Epithelial cell of alveolus of lung (primary cell): ENCODE measurements at places on chromosomes 2 and 18. TPM values are rescaled to one million over a fixed set of nuclear protein-coding genes. Genes with fewer than 3 reads are reported as not detected.

Gene GAD1
- total RNA-seq: not detected in 2 replicates

Gene CNDP1
- not detected in 2 replicates for total RNA-seq

Gene PARD3B
- total RNA-seq: 1.4 and 2.7 TPM in 2 replicates

Gene WDR75
- 37.3 and 37.9 TPM in 2 replicates for total RNA-seq

Gene LCT
- total RNA-seq: under 0.01 and 0.08 TPM in 2 replicates

Gene SPATS2L
- total RNA-seq: 142 and 165 TPM in 2 replicates

Gene CENPA
- total RNA-seq: 7.7 and 18.0 TPM in 2 replicates

Gene FAM161A
- 1.8 and 2.5 TPM in 2 replicates for total RNA-seq

Gene NYAP2
- total RNA-seq: under 0.01 TPM in 1 of 2 replicates, not detected in the other

Gene ICOS
- not detected in 2 replicates for total RNA-seq

Gene ASPRV1
- total RNA-seq: 0.26 and 3.4 TPM in 2 replicates

Gene CFAP65
- not detected in 2 replicates for total RNA-seq

Gene CEBPZ
- 29.8 and 31.9 TPM in 2 replicates for total RNA-seq

Gene STARD6
- not detected in 2 replicates for total RNA-seq

Gene DSG1
- not detected in 2 replicates for total RNA-seq

Gene KIAA2012
- total RNA-seq: not detected in 2 replicates

Gene LYG2
- not detected in 2 replicates for total RNA-seq

Gene TRABD2A
- total RNA-seq: 5.3 and 16.3 TPM in 2 replicates

Gene PPP4R3B
- 32.3 and 47.1 TPM in 2 replicates for total RNA-seq

Gene TRIB2
- 48.5 and 154 TPM in 2 replicates for total RNA-seq

Gene AKAIN1
- total RNA-seq: not detected in 2 replicates
